ENCODE measurements at places on chromosomes 4 and X.

GRCh38 chr4:156949373-156949814, 22.2 kb downstream of the PDGFC start:
- DNase-seq, result no peak

- DNase-seq, result no peak
These were observed 549.8 kb upstream of the LCORL start for GRCh38 chr4:18571301-18571761.

- no peak for DNase-seq
These were observed 410.1 kb downstream of the HNRNPD start for GRCh38 chr4:81963763-81964020.

DNA sequence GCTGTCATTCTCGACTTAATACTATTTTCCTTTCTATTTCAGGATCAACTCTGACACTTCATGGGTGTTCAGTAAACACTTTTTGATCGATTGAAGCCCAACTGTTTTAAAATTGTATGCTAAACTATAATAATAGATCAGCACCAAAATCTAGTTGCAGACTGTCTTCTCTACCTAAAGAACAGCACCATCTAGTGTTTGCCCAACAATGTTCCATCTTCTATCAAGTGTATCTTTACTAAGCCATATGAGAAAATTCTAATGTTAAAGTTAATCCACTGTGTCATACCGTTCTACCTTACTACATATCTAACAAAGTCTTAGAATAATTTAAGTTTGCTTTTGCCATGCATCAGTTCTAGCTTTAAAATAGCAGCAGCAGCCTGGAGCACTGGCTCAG, 113.0 kb upstream of the PRDX4 start:
- peak; percentile 7 for DNase-seq

DNA sequence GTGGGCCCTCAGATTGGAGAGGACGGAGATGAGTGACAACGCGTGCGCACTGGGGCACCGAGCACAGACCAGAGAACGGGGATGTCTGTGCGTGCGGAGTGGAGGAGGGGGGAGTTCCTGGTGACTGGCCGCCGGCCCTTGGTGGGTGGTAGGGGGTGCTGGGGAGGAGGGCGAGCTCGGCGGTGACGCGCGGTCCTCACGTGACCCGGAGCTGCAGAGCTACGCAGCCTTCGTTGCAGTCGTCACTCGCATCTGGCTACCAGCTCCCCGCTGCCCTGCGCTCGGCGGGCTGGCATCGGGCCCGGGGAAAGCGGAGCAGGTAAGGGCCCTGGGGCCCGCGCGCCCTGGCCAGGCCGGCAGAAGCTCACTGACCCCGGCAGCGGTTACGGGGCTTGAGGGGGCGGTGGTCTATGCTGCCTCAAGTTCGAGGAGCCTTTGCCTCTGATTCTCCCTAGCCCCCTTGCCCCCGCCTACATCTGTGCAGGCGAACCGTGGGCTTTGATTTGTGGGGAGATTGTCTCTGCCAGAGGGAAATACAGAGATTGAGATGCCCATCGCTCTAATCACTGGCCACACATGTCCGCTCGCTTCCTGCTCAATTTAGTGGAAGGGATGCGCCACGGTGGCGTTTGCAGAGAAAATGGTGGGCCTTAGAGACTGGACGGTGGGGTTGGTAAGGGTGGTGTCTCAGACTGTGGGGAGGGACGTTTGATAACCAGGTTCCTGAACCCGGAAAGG, at the start of gene ARMCX4:
Gene ARMCX4, plus strand, starts transcription at position 245 of the 738 bp plus-strand sequence. CDS start 3,134 bp downstream, outside the sequence.
- no peak for DNase-seq

DNA sequence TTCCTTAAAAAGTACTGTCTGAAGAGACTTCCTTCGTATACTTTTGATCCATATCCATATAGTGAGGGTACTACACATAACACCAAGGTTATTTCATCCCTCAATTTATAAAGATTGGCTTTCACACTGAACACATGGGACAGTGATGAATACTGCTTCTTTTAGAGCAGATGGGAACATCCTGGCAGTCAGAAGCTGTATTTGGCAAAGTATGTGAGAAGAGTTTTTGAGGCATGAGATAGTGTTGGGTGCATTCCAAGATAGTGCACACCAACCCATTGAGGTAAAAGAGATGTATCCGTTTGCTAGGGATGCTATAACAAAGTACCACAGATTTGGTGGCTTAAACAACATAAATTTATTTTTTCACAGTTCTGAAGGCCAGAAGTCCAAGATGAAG, 141.1 kb downstream of the MOSPD2 start:
- DNase-seq, result no peak

DNA sequence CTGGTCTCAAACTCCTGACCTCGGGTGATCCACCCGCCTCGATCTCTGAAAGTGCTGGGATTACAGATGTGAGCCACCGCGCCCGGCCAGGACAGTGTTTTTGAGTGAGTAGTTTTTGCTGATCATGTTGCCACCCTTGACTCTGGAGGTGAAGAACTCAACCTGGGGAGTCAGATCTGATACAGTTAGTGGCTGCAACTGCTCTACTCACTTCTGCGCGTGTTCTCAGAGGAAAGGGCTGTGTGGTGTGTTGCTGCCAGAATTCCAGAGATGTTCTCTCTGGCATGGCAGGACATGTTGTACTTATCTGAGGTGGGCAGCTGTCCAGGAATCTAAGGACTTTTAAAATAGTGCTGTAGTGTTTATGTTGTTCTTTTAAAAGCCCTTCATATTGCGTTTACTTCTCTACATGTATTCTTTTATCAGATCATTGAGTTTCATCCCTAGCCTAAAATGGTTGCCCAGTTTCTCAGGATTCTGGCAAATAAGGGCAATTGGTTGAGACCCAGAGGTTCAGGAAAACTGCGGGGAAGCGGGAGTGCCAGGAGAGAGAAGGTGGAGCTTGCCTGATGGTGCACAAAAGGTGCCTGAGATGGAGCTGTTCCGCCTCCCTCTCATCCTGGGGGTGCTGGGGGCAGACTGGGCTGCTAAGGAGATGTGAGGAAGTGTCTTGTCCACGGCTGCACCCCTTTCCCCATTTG, 97.7 kb downstream of the ARHGAP10 start:
- DNase-seq, result no peak

- DNase-seq, result no peak
These were observed 366.7 kb upstream of the RPS6KA3 start for GRCh38 chrX:20633451-20633850.

DNA sequence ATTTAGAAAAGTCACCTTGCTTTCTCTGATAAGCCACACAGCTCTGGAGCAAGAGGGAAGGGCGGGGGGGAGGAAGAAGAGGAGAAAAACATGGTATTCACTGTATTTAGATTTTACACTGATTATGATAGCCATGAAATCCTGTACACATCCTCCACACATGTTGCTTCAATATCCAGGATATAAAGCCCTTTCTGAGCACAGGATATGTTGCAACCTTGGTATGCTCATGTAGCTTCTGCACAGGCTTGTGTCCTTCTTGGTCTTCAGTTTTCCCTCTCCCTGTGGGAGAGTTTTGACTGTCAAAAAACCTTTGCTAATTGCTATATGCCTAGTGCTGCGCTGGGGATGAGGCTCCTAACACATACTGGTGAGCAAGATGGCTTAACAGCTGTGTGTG, 61.9 kb upstream of the DAPP1 start:
- no peak for DNase-seq

Measured in AG09309 (cell line).